BJ (cell line): ENCODE measurements at places on chromosomes 1 and 21.

DNA sequence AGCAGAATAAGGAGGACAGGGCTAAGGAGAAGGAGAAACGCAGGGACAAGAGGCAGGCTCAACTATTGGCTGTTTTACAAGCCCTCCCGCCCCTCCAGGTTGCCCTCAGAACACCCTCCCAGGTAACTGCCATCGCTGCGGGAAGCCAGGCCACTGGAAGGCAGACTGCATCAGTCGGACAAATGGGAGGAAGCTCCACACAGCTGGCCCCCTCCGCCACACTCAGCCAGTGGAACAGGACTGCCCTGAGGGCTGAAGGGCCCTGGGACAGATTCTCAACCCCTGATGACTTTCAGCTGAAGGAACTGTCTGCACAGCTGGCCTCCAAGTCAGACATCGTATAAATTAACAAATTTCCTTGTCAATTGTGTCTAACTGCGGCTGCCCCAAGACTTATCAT lies 21.8 kb downstream of the LRRC3 start:
- DNase-seq, result no peak

DNA sequence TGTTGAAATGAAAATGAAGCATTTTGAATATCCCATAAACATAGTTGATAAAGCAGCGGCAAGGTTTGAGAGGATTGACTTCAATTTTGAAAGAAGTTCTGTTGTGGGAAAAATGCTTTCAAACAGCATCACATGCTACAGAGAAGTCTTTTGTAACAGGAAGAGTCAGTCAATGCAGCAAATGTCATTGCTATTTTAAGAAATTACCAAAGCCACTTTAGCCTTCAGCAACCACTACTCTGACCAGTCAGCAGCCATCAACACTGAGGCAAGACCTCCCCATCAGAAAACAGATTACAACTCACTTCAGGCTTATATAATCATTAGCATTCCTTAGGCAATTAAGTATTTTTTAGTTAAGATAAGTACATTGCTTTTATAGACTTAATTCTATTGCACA lies 33.8 kb upstream of the FCRL3 start:
- DNase-seq, result no peak

GRCh38 chr1:37171691-37172090 lies 137.4 kb upstream of the GRIK3 start:
- DNase-seq, result no peak

DNA sequence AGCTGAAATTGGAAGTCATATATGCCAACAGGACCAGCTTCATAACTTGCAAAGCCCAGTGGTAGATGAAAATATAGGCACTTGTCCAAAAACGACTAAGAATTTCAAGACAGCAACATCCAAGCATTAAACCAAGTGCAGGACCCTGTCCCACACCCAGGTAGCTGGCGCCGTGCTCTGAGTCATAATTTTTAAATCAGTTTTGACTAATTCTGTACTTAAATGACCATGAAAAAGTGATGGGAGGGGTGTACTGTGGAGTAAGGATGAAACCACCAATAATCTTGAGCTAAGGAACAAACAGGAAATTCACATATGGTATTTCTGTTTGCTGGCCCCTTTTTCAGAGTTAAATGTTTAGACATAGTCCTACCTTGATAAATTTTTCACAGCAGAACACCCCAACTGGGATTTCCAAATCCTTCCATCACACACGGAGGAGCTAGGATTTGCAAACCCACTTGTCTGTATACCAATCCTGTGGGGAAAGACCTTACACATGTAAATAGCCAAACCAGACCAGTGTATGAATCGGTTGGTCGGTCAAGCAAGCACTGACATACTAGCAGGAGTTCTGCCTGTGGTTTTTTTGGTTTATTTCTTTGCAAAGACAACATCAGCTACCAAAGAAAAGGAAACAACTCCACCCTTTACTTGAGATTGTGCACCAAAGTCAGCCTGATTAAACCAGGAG lies 235.7 kb upstream of the RAB4A start:
- DNase-seq, result no peak

DNA sequence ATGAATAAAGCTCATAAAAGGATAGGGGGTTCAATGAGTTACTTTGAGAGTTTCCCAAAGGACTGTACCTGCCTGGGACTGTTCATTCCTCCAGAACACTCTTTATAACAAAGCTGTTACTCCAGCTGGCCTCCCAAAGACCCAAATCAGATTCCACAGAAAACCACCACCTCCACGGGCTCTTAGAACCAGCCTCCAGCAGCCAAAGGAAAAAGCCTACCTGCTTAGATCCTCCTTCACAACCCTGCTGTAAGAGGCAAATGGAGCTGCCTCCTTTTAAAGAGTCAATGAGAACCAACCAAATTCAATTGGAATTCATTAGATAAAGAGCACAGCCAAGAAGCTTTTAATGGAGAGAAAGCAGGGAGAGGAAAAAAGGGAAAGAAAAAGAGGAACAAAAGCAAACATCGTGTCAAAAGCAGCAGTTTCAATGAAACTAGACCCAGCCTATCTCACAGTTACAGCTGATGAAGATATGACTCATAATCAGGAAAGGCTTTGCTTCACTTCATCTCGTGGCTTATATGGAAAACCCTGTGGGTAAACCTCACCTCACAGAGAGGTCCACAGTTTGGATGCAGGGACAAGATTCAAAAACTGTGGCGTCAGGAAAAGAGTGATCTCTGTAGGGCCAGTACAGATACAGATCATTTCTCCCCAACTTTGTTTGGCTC lies 27.8 kb upstream of the FMO4 start:
- DNase-seq, result no peak

- no peak for DNase-seq
Measured at GRCh38 chr1:15014516-15014915, 139.0 kb upstream of the TMEM51 start.

DNA sequence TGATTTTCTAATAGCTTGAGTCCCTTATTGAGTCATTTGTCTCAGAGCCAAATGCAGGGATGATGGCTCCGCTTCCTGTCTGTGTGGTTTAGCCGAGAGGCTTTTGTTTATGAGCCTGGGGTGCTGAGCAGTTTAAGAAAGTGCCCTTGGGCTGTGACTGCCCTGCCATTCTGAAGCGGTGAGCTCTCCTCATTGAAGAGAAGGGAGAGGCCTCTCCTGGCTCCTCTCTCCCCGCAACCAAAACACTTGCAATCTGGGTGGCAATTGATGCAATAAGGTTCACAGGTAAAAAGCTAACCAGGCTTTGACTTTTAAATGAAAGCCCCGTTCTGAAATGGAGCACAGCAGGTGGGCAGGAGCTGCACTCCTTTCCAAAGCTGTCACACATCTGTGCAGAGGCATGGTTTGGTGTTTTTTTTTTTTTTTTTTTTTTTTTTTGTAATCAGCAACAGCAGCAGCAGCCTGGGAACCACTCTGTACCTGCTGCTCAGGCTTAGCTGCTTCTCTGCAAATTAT lies 403.7 kb downstream of the SIPA1L2 start:
- DNase-seq, result peak; percentile 60

DNA sequence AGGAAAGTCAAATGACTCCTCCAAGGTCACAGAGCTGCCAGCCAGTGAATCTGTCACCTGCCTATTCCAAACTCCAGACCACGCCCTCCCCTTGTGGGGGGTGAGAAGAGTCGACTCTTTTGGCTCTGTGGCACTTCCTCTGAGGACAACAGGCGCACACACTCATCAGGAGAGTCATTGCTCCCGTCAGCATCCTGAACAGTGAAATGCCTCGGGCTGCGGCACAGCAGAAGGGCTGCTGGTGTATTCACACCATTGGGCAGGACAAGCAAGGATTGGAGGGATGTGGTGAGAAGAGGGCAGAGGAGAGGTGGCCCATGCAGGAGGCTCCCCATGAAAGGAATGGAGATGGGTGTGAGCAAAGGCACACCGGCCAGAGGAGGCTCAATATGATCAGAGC lies 239.0 kb downstream of the TOMM20 start:
- no peak for DNase-seq

- no peak for DNase-seq
Measured at GRCh38 chr1:170590921-170591705, 59.1 kb downstream of the GORAB start.

GRCh38 chr1:87044840-87045239 lies 130.4 kb downstream of the HS2ST1 start:
- no peak for DNase-seq

DNA sequence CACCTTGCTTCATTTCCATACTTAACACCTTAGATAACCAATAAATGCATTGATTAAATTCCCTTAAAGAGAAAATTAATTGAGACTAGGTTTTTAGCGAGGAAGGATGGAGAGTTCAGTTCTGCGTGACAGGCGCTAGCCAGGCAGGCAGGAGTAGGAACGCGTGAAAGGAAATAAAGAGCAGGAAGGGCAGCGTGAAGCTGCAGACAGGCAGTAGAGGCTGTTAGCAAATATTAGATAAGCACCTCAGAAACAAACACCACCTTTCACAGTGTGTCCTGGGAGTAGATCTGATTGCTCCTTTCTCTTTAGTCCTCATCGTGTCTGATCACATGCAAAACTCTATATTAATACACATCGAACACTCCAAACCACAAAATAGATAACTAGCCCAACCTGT lies 282.7 kb upstream of the ADGRL2 start:
- DNase-seq, result no peak

- peak; percentile 0 for DNase-seq
Measured at GRCh38 chr1:82086739-82087138, 286.0 kb downstream of the ADGRL2 start.

- DNase-seq, result no peak
Measured at GRCh38 chr1:117067533-117068370, 7.6 kb downstream of the TTF2 start.

DNA sequence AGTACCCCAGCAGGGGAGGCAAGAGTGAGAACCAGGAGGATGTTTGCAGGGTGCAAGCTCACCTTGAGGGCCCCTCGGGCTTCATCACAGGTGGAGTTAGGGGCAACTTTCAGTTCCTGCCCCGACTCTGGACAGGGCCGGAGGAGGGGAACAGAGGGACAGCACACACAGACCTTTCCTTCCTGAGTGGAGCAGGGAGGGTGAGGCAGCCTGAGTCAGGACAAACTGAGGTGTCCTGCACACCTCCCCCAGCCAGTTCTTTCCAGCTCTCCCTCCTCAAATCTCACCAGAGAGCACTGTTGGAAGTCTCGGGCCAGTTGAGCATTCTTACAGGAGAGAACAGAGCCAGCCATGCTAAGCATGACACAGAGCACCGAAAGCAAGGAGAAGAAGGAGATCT lies 1.5 kb downstream of the ENTREP3 start:
- no peak for DNase-seq

DNA sequence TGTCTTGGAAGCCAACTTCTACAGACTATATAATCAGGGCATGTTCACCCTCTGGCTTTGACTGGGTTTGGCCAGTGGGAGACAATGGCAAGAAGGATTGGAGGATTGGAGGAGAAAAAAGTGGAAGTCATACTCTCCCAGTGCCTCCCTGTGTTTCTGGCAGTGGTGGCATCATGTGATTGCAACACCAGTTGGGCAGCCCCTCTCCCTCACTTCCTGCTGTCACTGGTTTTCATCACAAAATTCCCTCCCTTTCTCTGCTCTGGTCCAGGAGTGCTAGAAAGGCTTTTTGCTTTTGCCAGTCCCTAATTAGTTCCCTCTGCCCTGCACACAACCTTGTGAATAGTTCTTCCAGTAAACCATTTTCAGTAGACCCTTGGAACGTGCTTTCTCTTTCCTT lies 3.7 kb upstream of the QSOX1 start:
- no peak for DNase-seq

- no peak for DNase-seq
Measured at GRCh38 chr21:27424601-27425000, 457.7 kb upstream of the ADAMTS5 start.

DNA sequence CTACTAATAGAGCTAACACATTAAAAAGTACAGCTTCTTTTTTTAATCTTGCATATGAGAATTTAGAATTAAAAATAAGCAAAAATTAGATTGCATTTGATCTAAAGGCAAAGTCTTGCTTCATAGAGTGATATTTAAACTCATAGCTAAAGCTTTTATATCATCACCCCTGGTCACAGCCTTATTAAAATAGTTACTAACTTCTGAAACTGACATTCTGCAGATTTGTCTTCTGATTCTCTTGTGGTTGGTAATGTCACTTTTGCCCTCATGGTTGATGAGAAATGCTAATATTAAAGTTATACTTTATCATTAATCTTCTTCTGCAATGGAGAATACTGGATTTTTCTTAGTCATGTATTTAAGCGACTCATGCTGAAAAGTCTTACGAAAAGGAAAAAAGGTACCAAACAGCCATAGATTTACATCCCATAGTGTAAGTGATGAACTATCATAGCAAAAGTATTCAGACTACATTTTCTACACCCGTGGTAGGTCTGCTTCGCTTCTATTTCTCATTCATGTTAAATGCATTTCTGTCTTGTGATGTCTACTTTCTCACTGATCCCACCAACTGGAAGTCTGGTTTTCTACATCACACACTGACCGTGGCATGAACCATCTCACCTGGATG lies 330.5 kb upstream of the B3GALT2 start:
- DNase-seq, result no peak
